ENCODE measurements at places on chromosomes 6 and 20.

- DNase-seq = no peak
Measured at GRCh38 chr20:16385891-16386290, 187.4 kb downstream of the KIF16B start.

DNA sequence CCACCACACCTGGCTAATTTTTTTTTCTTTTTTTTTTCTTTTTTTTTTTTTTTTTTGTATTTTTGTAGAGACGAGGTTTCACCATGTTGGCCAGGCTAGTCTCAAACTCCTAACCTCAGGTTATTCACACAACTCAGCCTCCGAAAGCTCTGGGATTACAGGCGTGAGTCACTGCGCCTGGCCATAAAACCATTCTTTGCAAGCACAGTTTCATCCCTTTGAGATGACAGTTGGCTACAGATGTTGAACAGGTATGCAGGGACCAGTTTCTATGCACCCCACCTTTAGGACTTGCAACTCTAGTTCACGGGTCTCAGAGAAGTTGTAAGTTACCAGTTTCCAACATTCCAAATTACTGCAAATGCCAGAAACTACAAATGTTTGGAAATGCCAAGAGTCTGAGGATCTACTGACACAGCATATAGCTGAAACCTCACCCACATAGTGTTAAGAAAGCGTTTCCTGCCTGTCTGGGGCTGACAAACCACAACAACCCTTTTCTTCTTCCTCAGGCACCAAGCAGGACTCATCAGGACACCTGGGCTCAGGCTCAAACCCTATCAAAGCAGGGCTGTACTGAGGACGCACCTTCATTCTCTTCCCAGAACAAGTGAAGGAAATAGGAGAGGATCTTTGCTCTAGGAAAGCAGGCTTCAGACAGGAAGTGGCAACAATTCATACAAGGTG lies 22.9 kb downstream of the ARHGAP18 start:
- DNase-seq = peak; percentile 28

- DNase-seq = no peak
Measured at GRCh38 chr20:19644085-19644484, 114.0 kb upstream of the RIN2 start.

DNA sequence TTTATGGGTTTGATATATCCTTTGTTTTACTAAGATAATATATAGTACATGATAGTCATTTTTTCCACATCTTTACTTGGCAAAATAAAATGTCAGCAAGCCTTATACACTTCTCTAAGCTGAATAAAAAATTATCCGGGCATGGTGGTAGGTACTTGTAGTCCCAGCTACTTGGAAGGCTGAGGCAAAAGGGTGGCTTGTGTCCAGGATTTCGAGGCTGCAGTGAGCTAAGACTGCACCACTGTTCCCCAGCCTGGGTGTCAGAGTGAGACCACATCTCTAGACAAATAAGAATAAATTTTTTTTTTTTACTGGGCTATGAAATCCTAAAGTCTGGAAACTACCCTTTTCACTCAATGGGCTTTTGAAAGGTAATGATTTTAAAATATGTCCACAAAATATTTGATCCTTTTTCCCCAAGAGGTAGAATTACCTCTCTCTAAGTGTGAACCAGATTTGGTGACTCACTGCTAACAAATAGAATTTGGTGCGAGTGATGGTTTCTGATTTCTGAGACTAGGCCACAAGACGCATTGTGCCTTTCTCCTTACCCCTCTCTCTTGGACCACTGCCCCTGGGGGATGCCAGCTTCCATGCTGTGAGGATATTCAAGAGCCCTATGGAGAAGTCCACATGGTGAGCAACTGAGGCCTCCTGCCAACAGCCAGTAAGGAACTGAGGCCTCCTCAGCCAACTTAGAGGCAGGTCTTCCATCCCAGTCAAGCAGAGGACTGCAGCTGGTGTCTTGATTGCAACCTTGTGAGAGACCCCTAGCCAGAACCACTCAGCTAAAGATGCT lies 84.2 kb upstream of the ZNFX1 start:
- no peak for DNase-seq

GRCh38 chr6:21201637-21202350 lies 391.8 kb upstream of the SOX4 start:
- DNase-seq = no peak

- DNase-seq = no peak
Measured at GRCh38 chr6:11921017-11921438, 91.1 kb upstream of the HIVEP1 start.

DNA sequence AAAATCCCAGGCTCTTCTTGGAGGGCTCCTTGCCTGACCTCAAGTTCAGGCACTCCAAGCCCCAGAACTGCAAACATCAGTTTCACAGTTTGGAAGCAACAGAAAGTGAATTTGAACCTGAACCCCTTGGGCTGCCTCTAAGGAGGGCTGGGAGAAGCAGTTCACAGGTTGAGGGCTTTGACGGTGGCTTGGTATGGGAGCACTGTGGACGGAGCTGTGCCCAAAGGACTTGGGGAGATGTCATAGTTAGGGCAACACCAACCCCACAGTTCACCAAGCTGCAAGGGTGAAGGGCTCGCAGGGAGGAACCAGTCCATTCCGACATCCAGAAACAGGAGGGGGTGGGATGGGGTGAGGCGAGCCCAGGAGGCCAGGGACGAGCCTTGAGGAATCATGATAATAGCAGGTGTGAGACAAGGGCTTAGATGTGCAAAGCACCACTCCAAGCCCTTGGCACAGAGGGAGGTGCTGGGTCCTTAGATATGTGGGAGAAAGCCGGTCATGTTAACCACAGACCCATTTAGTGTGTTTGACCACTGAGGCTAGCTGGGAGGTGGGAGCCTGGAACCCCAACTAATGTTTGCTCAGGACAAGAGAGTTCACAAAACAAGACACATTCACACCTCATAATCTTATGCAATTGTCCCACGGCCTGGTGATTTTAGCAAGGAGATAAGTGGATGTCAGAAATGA lies 4.3 kb downstream of the CEBPB start:
- no peak for DNase-seq

DNA sequence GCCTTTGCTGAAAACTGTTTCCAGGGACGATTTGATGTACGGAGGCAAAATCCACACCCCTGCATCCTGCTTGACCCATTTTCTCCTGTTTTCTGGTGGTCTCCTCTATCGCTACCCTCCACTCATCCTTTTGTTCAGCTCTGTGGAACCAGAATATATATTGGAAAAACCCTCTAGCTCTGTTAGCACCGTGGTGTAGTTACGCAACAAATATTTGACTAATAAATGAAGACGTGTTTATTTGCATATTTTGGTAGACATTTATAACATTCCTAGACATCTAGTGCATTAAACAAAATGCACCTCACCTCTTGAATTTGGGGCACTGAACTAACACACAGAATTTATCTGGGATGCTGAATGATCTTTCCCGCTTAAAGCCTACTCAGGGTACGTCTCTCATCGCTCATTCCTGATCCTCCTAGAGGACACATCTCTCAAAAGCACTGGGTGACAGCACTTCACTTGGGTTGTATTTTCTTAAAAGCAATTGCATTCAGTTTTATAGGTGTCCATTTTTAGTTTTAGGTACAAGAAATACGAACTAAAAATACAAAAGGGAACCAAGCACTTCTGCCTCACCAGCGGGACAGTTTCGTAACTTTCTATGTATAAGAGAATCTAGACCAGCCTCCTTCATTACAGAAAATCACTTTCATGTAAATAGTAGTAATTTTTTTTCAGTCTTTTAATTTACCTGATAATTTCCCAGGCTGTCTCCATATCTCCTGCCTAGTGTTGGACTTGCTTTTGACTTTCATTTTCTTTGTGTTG lies 59.2 kb downstream of the SNRNP48 start:
- peak; percentile 26 for DNase-seq

GRCh38 chr20:46307139-46307998 lies 929 bp downstream of the CDH22 start:
- peak; percentile 97 for DNase-seq

GRCh38 chr6:25279748-25280343 lies 672 bp downstream of the CARMIL1 start:
- peak; percentile 58 for DNase-seq

DNA sequence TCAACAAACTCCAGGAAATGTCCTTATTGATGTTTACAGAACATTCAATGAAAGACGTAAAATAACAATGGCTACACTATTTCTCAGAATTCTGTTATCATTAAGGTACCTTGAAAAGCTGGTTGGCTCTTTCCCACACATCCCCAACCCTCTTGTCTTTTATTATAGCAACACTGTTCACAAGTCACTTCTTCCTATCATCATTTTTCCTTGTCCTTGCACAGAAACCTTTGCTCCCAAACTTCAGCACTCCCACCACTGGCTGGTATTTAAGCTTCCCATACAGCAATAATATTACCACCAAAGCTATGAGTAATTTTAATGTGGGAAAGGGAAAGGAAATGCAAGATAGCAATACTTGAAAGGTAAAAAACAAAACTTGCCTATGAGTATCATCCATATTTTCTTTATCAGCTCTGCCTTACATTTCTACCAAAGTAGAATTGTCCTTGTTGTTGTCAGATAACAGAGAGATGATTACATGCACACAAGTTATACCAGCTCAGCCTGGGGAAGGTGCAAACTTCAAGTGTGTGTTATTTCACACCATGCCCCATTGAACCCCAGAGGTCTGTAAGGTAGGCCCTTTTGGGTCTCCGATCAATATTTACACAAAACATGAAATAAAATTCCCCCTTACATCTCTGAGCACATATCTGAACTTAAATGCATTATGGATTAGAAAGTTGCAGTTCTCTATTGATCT lies 32.2 kb downstream of the ARHGAP18 start:
- DNase-seq = no peak

GRCh38 chr6:106667022-106667402 lies 37.6 kb downstream of the QRSL1 start:
- DNase-seq = no peak

DNA sequence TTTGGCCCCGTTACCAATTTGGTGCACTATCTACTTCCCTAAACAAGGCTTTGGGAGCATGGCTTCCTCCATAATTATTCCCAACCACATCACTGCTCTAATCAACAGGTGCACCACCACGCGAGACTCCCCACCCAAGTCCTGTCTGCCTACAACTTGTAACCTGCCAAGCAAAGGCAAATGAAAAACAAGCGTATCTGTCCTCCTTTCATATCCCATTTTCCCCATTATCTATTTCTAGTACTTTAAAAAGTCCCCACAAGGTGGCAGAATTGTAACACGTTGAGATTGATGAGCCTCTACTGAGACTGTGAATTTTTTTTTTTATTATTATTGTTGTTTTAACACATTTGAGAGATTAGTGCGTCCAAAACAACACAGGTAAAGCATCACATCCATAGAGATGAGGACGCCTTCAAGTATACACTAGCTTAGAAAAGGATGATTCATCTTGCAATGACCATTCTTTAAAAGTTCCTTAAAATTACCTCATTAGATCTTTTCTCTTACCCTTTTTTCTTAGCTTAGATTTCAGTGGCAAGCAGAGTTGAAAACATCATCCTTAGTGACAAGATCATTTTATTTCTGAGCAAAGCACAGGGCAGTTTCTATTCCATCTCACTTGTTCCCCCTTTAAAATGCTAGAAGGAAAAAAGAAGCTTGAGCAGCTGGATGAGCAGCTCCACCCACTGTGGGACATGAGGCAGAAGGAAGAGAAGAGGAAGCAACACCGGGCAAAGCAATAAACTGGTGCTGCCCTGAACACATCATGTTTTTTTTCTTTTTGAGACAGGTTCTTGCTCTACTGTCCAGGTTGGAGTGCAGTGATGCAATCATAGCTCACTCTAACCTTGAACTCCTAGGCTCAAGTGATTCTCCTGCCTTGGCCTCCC lies 210.8 kb downstream of the ARHGAP18 start:
- DNase-seq = peak; percentile 31

- no peak for DNase-seq
Measured at GRCh38 chr6:167329014-167329413, 4.1 kb downstream of the TTLL2 start.

- no peak for DNase-seq
Measured at GRCh38 chr20:17854307-17854903, 114.2 kb downstream of the SNX5 start.

- DNase-seq = no peak
Measured at GRCh38 chr6:17980329-17980728, 7.1 kb downstream of the KIF13A start.

GRCh38 chr6:54426995-54427394 lies 118.8 kb downstream of the TINAG start:
- no peak for DNase-seq

DNA sequence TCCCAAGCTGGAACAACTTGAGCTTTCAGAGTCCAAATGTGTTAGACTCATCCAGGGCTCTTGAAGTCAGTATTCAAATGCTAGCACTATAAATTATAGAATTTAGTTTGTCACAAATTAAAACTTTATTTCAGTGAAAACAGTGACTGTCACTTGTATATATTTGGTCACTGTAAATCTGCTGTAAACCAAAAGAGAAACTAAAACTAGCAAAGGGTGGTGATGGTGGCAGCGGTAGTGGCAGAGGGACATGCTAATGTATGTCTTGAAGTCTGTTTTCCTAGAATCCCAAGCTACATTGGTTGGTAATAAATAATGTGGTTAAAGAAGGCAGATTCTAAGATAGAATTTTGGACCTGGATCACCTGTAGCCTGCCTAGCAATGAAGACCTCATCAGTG lies 140.4 kb upstream of the CENPW start:
- no peak for DNase-seq

DNA sequence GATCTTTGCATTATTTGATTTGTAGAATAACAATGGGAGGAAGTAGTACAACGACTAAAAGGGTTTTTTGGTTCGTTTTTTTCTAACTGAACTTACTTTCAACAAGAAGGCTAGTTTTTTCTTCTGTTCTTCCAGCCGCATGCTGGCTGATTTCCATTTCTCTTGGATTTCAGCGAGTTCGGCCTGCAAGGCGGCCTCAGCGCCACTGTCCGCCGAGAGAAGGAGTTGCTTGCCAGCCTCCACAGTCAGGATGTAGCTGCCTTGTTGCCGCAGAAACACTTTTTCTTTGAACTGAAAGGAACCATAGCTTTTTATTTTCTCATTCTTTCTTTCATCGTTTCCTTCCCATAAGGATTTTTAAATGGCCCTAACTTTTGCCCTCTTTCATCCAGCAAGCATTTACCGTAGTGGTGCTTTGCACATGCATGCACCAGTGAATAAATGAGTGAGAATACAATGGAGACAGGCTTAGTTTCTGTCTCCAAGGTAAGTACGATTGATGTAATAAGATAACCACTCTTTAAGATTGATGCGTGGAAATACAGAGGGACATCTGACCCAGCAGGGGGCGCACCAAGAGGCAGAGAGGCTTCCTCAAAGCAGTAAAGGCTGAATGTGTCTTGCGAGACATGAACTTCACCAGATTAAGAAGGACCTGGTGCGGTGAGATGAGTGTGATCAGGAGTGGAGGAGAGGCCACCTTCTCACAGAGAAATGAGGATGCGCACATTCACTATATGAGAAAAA lies 398.8 kb downstream of the ESR1 start:
- no peak for DNase-seq

- DNase-seq = no peak
Measured at GRCh38 chr20:63589261-63590217, 15.5 kb upstream of the HELZ2 start.

DNA sequence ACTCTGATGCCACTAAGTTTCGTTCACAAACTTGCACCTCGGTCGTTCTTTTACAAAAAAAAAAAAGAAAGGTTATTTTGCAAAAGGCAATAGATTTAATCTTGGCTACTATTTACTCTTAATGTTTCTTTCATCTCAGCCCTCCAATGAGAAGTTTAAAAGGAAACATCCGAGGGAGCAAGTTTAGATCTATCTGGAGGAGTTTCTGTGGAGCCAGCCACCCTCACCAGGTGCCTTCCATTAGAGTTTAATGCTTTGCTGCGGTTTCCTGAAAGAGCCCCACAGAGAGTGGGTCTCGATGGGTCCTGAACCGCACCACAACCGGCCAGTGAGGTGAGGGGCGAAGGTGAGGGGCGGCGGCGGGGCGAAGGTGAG lies 632 bp downstream of the PRKN start:
- no peak for DNase-seq

- no peak for DNase-seq
Measured at GRCh38 chr6:49462599-49462926, 490 bp downstream of the MMUT start.

Measured in GM20000 (cell line).